ENCODE measurements at places on chromosomes 7 and 10. TPM values are rescaled to one million over a fixed set of nuclear protein-coding genes. Genes with fewer than 3 reads are reported as not detected.

DNA sequence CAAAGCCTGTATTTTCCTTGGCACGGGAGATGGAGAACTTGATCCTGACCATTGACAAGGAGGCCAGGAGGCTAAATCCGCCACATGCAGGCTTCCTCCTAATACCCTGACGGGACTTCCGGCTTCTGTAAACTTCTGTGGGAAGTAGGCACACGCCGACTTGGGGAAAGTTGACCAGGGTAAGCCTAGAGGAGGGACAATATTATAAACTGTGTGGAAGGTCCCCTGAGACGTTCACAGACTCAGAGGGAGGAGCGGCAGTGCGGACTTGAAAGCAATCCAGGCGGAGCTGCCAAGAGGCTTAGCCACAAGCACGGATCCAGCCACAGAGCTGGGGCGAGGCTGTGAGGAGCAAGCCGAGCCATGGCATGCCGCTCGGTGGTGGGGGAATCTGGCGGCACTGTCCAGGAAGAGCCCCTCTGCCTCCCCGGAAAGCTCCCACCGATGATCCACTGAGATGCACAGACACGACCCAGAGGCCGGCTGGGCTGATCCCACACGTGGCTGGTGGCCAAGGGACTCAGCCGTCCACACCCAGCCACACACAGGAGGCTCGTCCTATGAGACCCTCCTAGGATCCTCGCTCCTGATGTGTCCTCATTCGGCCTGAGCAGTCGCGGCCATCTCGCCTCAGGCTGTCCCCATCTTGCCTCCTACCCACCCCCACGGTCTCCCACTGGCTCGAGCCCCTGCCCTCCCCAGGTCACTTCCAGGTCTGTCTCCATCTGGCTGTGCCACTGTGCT is 40.0 kb upstream of the INSIG1 start:
- peak; percentile 48 for DNase-seq

- peak; percentile 28 for DNase-seq
Measured at GRCh38 chr7:155377071-155377837, 79.6 kb downstream of the INSIG1 start.

GRCh38 chr10:44908066-44908749 is 2.9 kb upstream of the TMEM72 start:
- peak; percentile 92 for DNase-seq

- DNase-seq = peak; percentile 60
Measured at GRCh38 chr10:125344573-125345171, 184.3 kb upstream of the CTBP2 start.

DNA sequence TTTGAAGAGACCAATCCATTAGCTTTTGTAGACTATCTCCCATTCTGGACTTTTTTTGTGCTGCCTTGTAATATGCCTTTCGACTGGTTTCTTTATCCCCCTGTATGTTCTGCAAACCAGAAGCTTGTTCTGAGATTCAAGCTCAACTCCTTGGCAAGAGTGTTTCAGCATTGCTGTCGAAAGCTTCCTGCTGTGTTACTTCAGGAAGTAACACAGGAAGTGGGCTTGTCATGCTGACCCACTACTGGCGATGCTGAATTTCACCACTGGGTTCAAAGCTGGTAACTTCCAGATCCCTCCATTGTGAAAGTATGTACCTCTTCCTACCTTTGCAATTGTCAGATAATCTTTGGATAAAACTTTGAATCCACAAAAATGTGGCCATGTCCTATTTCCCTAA is 57.9 kb upstream of the INSYN2A start:
- DNase-seq = no peak

DNA sequence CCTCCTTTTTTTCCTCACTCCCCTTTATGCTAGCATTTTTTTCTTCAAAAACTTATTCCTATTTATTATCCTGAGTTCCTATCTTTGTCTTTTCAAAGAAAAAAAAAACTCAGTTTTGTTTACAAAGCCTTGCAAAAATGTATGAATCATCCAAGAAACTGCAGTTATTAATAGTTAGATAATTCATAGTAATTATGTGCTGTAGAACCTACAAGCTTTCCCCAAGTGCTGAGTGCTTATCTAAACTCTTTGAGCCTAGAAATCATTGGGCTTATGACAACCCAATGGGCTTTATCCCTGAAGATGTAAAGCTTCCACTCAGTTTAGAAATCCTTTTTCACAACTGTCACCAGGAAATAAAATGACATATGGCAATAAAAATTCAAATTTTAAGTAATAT is 145.9 kb upstream of the WNT16 start:
- DNase-seq = no peak

Gene KCNIP2
- 3.4 TPM for total RNA-seq

Gene NEUROG3
- total RNA-seq = not detected

Gene LHFPL3
- not detected for total RNA-seq

Gene INA
- 0.16 TPM for total RNA-seq

Measured in kidney (tissue), 22 donors.